ENCODE measurements at places on chromosomes 4 and X.

DNA sequence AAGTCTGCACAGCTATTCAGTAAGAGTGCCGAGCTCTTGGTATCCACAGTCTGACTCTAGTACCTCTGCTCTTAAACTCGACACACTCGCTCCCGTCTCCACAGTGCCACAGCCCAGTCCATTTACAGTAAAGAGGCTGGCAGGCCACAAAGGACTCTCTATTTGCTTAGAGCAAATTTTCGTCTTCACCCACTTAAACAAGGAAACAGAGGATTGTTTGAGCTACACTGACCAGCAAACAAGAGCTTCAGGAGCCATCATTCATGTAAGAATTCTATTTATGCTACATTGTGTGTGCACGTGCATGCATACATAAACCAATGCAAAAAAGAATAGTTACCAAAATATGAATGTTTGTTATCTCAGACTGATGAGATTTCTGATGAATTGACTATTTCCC lies 290.2 kb downstream of the USP46 start:
- DNase-seq = no peak

DNA sequence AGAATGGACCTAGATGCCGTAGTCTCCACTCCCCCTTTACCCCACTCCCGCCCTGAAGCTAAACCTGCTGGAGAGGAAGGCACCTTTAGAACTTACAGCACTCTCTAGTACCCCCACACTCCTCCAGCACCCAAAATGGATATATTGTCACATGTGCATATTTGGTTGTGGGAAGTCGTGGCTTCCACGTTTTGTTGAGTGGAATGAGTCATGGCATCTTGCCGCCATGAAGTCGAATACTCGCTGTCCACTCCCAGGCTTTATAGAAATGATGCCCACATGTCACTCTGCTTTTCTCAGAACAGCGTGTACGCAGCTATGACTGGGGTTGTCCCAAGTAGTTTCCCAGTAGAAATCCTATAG lies 545 bp downstream of the ABCE1 start:
- DNase-seq = no peak

DNA sequence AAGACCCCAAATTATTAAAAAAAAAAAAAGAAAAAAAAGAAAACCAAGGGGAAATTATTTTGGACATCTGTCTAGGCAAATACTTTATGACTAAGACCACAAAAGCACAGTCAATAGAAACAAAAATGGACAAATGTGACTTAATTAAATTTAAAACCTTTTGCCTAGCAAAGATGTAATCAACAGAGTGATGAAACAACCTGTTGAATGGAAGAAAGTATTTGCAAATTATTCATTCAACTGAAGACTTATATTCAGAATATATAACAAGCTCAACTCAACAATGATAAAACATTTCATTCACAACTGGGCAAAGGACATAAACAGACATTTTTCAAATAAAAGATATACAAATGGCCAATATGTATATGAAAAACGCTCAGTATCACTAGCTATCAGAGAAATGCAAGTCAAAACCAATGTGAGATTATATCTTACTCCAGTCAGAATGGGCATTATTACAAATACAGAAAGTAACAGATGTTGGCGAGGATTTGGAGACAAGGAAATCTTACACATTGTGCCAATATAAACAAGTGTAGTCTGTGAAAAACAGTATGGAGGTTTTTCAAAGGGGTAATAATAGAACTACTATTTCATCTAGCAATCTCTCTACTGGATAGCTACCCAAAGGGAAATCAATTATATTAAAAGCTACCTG lies 67.1 kb downstream of the FAAH2 start:
- DNase-seq = no peak

- no peak for DNase-seq
Measured at GRCh38 chr4:65399084-65399483, 271.2 kb downstream of the EPHA5 start.
